Osteoblast (primary cell): ENCODE measurements at places on chromosomes 4 and X. TPM values are rescaled to one million over a fixed set of nuclear protein-coding genes. Genes with fewer than 3 reads are reported as not detected.
A peak's percentile ranks its signal among the peaks of the same experiment; 100 is the strongest.

DNA sequence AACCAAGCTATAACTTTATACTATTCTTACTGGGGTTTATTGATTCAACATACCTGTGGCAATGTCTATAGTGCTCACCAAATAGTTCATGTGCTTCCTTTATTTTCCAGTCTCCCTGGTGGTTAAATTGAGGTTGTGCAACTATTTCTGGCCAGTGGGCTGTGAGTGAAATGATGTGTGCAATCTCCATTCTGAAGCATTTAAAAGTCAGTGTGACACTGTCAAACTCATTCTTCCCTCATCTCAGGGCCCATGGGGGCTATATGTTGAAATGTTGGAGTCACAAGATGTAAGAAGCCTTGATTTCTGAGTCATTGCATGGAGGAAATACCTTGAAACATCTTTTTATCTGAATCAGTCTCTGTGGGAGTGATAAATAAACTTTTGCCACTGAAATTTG, 414.3 kb upstream of the RPS6KA3 start:
- DNase-seq: peak; percentile 56

- DNase-seq: no peak
These were observed 152.7 kb downstream of the FSTL5 start for GRCh38 chr4:162011089-162011488.

TENT5D gene
- total RNA-seq: under 0.01 TPM in 1 of 2 replicates, not detected in the other

- no peak for DNase-seq
These were observed 515.6 kb downstream of the PPARGC1A start for GRCh38 chr4:23374259-23374658.

MAGIX gene
- 1.2 and 1.8 TPM in 2 replicates for total RNA-seq

- no peak for DNase-seq
These were observed 187.5 kb upstream of the TBC1D9 start for GRCh38 chr4:140943486-140944198.

DNA sequence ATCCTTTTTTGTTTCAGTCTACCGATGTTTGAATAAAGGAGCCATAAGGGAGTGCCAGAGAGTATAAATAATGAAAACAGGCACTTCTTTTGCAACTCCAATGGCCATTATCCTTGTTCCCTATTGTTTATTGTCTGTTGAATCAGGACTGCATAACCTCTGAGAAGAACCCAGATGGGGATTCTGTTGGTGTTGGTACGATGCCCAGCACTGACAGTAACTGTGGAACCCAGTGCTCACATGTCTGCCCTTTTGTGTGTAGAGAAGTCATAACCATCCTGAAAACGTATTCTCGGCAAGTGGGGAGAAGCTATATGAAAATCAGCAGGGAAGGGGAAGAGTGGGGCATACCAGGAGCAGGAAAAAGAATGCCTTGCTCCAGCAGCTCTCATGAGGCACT, 195.1 kb upstream of the EDNRA start:
- DNase-seq: no peak

- peak; percentile 95 for DNase-seq
These were observed at the start of gene IL13RA1 for GRCh38 chrX:118726887-118727685. TSS of gene IL13RA1 (plus strand) at chrX:118727606. CDS start at chrX:118727639, 33 bp downstream.

DNA sequence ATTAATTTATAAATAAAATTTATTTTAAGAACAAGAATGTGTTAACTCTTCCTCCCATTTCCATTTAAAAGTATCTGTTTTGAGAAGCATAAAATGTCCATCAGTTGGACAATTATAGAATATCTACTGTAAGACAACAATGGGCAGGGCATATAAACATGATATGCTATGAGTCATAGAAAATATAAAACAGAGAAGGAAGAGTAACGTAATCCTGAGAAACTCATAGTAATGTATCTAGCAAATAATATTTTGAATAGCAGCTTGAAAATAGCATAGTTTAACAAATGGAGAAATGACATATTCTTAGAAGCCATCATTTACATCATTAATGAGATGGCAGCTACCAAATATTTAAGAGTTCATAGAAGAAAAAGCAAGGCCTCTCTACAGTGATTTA, 820.3 kb upstream of the PCDH10 start:
- DNase-seq: no peak

DNA sequence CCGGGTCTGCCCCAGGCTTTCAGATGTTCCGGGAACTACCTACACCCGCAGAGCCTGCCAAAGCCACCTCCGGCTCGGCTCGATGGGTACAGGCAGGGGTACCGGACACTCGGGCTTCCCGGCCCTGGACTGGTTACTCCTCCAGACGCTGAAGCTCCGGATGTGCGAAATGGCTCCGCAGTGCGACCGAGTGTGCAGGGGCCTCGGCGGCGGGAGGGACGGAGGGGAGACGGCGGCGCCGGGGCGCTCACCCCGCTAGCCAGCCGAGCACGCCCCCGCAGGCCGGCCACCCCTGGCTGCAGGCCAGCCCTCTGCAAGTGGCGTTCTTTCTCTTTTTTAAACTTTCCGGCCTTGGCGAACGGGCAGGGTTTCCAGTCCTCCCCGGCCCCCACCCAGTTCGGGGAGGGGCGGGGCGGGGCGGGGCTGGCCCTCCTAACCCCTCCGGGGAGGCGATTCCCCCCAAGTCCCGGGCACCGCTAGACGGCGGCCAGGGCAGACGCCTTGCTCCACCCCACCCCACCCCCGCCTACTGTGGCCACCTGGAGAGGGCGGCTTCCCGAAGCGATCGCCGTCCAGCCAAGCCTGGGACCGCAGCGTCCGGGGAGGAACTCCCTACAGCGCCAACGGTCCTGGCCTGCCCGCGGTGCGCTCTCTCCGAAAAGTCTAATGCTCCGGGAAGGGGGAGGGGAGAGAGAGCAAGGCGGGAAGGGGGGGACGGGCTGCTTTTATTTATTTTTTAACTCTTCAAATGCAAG, 7.5 kb downstream of the BCOR start:
- peak; percentile 92 for DNase-seq

DNA sequence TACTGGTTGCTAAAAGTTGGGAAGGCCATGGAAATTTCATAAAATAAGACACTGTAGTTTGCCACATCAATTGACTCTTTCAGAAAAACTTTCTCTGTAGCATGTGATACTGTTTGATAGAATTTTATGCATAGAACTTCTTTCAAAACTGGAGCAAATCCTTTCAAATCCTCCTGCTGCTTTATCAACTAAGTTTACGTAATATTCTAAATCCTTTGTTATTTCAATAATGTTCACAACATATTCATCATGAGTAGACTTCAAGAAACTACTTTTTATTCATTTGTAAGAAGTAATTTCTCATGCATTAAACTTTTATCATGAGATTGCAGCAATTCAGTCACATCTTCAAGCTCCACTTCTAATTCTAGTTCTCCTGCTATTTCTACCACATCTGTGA, 199.3 kb downstream of the PCDH18 start:
- DNase-seq: no peak

PCDH19 gene
- 0.36 and 0.59 TPM in 2 replicates for total RNA-seq

DNA sequence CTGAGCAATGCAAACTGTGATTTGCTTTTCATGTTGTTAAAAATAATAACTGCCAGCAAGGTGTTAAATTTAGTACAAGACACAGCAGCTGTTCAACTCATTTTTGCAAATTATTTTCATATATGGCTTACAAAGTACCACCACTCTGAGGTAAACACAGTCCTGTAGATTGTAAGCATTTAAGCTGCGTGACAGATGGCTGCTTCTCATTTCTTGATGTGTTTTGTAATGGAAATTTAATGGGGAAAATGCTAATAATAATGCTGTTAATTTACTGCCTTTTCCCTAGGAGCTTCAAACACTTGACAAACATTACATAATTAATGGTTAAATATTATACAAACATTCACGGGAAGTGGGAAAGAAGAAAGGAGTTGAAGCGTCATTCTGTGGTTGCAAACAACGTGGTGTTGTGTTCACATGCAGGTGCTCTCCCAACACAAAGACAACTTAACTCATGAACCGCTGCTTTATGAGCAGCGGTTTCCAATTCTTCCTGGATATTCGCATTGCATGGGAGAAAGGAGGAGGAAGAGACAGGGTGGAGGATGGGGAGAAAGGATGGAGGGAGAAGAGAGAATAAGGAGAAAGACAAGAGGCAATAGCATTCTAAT, 236.8 kb upstream of the VCX start:
- no peak for DNase-seq

HTN1 gene
- not detected in 2 replicates for total RNA-seq

DNA sequence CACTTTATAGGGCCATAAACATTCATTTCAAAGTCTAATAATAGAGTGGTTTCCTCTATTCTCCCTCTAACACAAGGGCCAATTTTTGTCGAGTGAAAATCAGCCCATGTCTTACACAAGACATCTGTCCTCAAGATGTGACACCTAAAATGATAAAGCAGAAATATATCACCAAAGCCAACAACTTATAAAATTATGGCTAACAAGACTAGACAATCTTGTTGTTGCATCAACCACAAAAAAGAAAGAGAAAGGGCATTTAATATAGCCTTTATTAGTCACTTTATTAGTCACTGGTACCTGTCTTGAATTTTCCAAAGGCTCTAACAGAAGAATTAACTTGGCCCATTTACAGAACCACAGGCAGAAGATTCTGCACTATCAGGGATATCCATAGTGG, 161.6 kb downstream of the SMIM20 start:
- no peak for DNase-seq

DNA sequence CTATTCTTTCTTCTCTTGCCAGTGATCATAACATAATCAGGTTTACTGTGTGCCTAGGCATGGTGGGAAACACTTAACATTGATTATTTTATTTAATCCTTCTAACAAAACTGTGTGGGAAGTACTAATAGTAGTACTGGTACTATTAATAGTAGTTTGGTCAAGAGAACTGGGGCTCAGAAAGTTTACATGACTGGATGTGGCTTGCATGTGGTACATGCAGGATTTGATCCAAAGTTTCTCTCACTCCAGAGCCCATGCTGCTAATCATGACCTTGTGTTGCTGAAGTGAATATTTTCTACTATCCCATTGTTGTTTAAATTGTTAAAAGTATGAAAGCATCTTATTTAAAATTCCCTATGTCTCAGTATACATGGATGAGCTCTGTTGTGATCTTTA, 78.4 kb downstream of the TMEM164 start:
- DNase-seq: peak; percentile 14

DNA sequence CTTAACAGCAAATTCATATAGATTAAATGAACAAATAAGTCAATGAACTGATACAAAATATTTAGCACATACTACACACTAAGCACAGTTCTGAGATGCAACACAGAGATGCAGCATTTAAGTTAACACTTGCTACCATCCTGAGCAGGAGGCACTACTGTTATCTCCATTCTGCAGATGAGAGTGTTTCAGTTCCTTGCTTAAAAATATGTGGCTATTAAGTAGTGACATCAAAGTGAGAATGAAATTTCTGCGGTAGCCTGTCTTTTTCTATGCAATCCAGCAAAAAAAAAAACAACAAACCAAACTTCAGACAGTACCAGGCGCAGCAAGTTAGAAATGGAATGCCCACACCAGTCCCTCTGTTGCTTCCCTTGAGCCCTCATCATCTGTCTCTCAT, 90.8 kb downstream of the SHISA3 start:
- DNase-seq: no peak

XG gene
- total RNA-seq: 3.2 and 4.0 TPM in 2 replicates

FAM9B gene
- total RNA-seq: not detected in 2 replicates

GRCh38 chr4:169756971-169757574, 671 bp downstream of the HPF1 start:
- DNase-seq: no peak

GRCh38 chr4:74675673-74676279, 118.5 kb downstream of the BTC start:
- peak; percentile 8 for DNase-seq

EBP gene
- total RNA-seq: 45.6 and 64.8 TPM in 2 replicates

GRCh38 chr4:156983366-156983765, 11.8 kb upstream of the PDGFC start:
- DNase-seq: peak; percentile 79

DNA sequence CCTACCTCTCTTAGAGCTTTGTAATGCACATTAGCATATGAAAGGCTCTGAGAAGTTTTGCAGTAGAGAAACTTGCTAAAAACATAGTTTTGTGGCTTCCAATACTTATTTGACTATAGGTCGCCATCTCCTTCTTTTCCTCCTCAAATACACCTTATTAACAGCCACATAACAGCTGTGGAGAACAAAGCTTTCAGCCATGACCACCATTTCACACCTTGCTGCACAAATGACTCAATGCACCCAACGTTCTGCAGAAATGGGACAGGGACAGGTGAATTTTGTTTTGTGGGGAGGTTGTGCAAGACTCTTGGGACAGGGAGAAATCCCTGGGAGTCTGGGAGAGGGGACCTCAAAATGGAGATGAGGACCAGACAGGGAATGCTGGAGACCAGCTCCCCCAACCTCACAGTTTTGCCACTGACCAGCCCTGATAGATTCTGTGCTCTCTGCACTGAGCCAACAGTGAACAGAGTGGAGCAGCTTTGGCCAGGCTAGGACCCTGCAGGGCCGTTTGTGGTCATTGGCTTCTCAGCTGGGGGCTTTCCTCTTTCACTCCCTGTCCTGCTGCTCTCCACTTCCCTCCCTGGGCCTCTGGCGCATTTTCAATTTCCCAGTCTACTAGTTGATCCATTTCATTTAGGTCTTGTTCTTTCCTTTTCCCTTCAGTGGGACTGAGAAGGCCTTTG, 16.6 kb downstream of the FRMPD3 start:
- DNase-seq: no peak

- DNase-seq: no peak
These were observed 9.3 kb upstream of the MAOA start for GRCh38 chrX:43646800-43647199.

GRCh38 chr4:57154926-57155325, 44.7 kb upstream of the IGFBP7 start:
- DNase-seq: no peak

DNA sequence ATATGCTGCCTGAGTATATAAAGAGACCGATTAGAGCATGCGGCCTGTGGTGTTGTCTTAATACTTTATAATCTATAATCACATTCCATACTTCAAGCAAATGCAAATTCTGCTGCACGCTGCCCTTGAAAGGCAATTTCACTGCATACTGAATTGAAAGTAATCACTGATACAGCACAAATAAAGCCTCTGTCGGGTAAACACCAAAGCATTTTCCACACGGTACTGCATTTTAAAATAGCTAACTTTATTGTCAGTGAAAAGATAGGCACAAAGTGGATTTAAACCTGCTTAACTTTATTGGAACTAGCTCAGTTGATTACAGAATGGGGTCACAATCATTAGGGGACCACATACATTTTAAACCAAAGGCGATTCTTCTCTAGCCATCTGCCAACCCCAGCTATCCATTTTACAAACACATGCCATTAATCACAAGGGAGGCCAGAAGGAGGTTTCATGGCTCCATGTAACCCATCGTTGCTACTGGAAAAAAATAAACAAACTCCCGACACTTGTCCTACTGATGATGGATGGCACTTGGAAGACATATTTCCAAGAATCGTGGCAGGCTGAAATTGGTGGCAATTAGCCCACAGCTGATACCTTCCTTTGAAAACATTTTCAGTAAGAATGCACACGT, 65.9 kb downstream of the AMOT start:
- DNase-seq: no peak

- no peak for DNase-seq
These were observed at the start of gene PROM1 for GRCh38 chr4:16083241-16084191. TSS of gene PROM1 (minus strand) at chr4:16084023. CDS start at chr4:16075906, 8,117 bp downstream.

DNA sequence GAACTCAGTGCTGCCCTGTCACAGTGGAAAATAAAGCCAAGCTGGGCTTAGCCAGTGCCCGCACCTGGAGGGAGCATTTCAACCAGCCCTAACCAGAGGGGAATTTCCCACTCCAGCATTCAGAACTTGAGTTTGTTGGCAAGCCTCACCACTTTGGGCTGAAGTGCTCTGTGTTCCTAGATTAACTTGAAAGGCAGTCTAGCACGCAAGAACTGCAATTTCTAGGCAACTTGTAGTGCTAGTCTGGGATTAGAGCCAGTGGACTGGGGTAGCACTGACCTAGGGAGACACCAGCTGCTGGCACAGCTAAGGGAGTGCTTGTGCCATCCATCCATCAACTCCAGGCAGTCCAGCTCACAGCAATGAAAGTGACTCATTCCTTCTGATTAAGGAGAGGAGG, 1060.6 kb upstream of the GRID2 start:
- DNase-seq: no peak

LGI2 gene
- total RNA-seq: under 0.01 TPM in 2 replicates
